ENCODE measurements at places on chromosomes 3 and 15.

- no peak for DNase-seq
Observed at GRCh38 chr3:65875393-65876027, 163.2 kb downstream of the MAGI1 start.

DNA sequence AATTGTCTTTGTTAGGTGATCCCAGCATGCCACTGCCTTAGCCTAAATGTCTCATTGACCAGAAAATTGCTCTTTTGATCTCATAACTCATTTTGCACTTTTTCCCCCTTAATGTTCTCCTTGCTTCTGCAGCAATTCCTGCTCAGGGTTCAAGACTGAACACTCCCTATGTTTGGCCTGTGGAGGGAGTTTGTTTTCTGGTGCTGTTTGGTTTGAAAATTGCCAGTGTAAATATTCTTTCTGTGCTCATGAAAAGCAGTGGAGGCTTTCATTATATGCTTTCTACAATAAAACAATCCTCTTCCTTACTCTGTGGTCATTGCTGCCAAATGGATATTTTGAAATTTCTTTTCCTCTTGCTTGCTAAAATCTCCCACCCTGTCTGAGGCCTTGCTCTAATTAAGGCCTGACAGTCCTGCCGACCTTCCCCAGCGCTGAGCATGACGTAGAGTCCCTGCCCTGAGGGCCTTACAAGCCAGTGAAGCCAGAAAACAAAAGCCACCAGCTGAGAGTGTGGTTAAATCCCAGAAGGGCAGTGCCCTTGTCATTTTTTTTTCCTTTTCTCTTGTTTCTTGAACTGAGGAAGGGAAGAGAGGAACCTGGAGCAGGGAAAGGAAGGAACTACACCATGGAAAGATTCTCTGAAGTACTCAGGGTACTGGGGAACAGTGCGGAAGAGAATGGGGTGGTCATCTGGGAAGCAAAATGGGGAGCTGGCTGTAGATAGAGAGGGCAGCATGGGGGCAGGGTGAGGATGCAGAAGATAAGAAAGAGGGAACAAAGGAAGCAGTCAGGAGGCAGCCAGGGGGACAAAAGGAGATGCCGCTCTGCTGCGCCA lies 24.8 kb downstream of the ZBTB38 start:
- DNase-seq: no peak

GRCh38 chr3:174581558-174581957 lies 277.6 kb upstream of the NAALADL2 start:
- DNase-seq: no peak

DNA sequence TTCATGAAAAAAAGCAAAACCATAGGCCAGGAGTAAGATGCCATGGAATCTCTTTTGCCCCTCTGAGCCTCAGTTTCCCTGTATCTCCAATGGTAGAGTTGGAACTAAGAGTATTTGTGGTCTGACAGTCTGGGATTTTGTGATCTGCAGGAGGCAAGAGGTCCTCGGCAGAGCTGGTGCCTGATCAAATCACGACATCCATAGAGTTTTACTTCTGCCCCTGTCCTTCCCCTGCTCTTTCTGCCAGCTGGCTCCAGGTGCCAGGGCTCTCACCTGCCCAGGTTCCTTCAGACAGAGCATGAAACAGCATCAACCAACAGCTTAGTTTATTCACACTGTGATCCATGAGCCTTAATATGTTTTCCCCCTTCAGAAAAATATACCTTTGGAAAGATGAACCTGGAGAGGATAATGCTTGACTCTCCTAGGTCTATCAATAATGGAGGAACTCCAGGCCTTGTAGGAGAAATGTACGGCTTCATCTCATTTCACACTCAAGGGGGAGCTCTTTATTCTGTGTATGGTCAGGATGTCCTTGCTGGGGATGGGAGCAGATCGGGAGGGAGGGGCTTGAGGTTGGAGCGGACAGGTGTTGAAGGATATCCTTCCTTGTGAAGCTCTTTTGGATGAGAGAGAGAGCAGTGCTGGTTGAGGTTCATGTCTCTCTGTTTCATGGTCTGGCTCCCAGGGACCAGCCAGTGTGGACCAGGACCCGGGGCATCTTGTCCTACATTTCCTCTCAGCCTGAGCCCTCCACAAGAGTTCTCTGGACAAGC lies 309.9 kb downstream of the RPLP1 start:
- DNase-seq: no peak

- DNase-seq: no peak
Observed at GRCh38 chr3:13009132-13009945, 63.9 kb downstream of the IQSEC1 start.

DNA sequence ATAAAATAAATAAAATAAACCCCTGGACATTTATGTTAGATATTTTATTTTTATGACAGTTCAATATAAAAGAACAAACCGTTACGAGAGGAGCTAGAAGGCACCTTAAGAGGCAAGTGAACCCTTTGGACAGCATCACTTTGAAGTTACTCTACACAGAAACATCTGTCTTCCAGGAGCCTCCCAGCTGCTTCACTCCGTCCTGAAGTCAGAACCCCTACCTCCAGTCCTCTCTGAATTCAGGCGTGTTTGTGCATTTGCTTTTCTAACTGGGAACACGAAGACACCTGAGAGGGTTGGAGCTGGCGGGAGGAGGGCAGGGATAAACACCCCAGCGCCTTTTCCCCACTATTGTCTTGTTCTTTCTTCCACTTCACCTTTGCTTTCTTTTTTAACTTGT lies 46.2 kb downstream of the CMTM7 start:
- no peak for DNase-seq

GRCh38 chr3:171817074-171817800 lies 7.0 kb upstream of the PLD1 start:
- no peak for DNase-seq

- no peak for DNase-seq
Observed at GRCh38 chr15:63231706-63232105, 42.3 kb downstream of the RAB8B start.

GRCh38 chr3:17670749-17671148 lies 71.7 kb downstream of the TBC1D5 start:
- DNase-seq: no peak

DNA sequence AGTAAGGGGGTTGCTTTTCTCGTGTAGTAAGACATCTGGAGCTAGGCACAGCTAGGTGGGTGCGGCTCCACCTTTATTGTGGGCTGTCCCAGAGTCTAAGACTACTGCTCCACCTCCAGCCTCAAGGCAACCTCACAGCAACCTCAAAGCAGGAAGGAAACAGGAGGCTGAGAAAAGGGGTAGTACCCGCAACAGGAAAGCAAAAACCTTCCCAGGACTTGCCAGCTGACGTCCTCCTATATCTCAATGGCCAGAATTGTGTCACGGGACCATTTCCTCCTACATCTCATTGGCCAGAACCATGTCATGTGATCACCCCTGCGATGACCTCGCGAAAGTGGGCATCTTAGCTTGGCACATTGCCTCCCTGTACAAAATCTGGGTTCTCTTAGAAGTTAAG lies 4.3 kb upstream of the GPR160 start:
- DNase-seq: peak; percentile 27

Data from hematopoietic multipotent progenitor cell treated with erythropoietin and hydrocortisone succinate and interleukin-3 and kit ligand, for 17 days (in vitro differentiated cells).